ENCODE measurements at places on chromosomes 2 and 18.
A peak's percentile ranks its signal among the peaks of the same experiment; 100 is the strongest.

- DNase-seq: no peak
Measured at GRCh38 chr2:227221120-227221519, 56.7 kb downstream of the COL4A3 start.

DNA sequence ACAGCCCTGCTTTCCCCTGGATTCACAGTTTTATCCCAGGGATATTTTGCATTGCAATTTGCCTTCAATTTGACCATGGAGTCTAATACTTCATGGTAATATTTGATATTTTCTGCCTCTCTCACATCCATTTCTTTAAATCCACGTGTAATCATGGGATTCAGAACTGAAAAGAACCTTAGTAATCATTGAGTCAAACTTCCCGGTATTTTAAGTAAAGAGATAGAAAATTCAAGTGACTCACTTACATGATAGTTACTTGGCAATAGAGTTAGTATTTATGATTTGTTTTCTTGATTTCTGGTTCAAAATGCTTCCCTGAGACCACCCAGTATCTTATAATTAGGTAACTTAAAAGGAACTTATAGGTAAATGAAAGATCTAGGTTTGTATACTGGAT lies 33.7 kb upstream of the CDC42EP3 start:
- no peak for DNase-seq

DNA sequence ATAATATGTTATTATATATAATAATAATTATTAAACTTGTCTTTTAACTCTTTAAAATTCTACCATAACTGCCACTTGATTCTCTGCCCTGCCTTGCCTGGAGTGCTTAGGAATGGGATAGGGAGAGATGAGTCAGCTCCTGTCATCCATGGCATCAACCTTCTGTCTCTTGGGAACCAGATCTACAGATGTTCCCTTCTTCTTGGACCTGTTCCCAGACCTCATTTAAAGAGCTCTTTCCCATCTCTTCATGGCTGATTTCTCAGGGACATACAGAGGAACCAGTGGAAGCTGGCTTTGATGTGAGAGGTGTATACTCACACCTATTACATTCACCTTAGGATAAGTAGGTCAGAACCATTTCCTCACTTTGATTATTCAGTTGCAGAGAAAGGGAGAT lies 155.3 kb upstream of the MYO3B start:
- DNase-seq: no peak

- DNase-seq: no peak
Measured at GRCh38 chr2:171210864-171211431, 50.3 kb upstream of the TLK1 start.

- DNase-seq: no peak
Measured at GRCh38 chr2:232949016-232949415, 64.0 kb downstream of the NGEF start.

DNA sequence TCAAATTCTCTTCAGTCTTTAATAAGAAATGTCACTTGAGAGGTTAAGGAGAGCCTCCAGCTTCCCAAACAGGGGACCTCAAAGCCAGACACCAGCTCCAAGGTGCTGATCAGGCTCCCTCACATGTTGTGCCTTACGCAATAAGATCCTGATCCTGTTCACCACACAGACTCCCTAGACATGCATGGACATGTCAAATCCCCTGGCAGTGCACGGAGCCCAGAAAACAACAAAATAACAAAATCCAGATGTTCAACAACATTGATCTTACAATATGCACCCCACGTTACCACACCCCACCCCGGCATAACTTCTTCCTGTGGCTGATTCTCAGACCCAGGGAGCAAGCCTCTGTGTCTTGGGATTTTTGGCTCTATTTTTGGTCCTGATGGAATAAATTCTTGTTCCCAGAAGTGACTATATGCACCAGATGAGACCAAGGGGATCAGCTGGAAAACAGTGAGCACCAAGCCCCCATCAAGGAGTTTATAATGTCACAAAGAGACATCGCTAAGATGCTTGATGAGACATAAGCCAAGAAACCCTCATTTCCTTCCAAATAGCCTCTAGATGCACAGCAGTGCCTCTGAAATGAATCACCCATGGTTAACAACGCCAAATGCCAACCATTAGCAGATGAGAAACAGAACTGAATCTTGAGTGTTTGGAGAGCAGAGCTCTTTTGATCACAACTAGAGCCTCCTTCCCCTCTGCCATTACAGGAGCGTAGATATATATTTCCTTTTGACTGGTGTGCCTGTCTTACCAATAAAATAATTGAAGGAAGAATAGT lies 198.2 kb downstream of the PRKCE start:
- no peak for DNase-seq

DNA sequence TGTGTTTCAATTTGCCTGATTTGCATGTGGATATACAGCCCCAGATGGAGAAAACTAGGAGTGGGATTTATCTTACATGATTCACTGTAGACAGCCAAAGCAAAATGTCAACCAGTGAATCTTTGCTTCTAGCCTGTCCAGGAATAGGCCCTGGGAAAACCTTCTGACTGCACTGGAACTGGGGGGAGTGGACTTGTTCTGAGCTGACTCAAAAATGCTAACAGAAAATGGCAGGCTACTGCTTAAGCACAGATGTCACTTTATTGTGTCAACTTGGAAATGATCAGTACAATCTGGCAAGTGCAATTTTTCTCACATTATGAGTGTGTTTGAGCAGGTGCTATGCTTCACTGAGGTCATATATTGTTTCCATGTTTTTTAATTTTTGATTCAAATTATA lies 593.7 kb downstream of the NRXN1 start:
- peak; percentile 13 for DNase-seq

GRCh38 chr2:142722569-142722968 lies 154.9 kb upstream of the KYNU start:
- no peak for DNase-seq

DNA sequence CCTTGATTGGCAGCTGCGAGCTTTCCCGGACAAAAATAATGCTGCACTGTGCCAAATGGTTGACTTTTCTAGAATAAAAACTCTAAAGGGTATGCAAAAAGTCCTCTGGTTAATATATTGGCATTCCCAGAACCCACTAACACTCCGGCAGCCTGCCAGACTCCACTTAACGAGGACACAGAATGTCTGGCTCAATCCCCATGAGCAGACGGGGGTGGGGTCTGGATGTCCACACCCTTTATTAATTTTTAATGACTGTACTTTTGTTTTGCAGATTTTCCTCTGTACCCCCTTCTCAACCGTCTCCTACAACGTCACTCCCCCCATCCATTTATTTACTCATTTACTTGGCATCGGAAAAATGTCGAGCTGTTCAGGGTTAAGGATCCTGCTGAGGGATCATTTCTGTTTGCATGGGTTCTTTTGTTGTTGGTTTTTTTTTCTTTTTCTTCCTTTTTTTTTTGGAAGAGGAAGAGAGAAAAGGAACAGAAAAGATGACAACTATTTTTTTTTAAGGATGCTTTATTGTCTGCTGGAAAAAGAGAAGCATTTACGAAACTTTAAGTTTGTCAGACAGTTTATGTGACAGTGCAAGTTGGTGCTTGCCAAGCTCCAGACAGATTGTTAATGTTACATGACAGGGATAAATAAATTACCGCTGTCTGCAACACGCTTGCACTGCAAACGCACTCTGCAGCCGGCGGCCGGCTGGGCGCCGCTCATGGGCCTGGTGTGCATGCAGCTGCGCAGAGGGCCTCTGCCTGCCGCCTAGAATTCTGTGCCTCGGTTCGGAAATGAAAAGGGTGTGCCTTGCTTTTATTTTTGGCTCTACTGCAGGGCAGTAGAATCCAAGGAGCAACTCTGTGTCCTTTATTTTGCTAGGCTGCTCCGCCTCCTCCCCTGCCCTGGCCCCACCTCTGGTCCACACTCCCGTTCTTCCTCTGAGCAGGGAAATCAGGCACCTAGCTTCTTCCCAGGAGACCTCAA lies 3.6 kb downstream of the LDLRAD4 start:
- DNase-seq: peak; percentile 41

- DNase-seq: no peak
Measured at GRCh38 chr2:111022633-111023032, 98.1 kb upstream of the BCL2L11 start.

- no peak for DNase-seq
Measured at GRCh38 chr18:55610506-55610905, 22.5 kb upstream of the TCF4 start.

GRCh38 chr2:233836359-233836758 lies 18.0 kb downstream of the HJURP start:
- no peak for DNase-seq

- no peak for DNase-seq
Measured at GRCh38 chr2:26325851-26326250, 20.1 kb upstream of the SELENOI start.
